ENCODE measurements at places on chromosomes 7 and 10.
A peak's percentile ranks its signal among the peaks of the same experiment; 100 is the strongest.

- no peak for DNase-seq
Observed at GRCh38 chr10:71685554-71686232, 33.9 kb downstream of the C10orf105 start.

DNA sequence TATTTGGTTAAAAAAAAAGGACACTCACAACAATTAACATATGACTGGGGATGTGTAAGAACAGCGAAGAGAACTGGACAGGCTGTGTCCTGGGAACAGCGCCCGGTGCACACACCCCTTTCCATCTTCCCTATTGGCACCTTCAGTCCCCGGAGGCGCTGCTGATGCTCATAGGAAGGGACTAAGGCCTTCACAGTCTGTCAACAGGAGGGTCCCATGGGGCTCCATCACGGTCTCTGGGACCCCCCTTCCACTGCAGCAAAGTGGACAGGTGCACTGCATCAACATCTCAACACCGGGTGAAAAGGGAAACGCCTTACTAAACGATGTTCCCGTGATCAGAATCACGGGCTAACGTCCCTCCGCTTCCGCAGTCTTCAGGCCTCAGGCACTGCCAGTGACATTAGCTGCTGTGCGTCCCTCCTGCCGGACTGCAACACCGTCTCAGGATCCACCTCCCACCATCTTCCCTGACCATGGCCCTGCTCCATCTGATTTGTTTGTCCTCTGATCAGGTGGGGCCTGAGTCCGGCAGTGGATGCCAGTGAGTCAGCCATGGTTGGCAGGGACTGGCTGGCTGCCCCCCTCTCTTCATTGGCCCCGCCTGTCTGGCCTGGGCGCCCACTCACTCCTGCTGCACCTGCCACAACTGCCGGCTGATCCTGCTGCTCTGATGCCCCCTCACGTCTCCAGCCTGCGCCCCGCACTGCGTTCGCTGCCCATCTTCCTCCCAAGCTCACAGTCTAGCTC is 614.7 kb downstream of the DNAJB6 start:
- no peak for DNase-seq

DNA sequence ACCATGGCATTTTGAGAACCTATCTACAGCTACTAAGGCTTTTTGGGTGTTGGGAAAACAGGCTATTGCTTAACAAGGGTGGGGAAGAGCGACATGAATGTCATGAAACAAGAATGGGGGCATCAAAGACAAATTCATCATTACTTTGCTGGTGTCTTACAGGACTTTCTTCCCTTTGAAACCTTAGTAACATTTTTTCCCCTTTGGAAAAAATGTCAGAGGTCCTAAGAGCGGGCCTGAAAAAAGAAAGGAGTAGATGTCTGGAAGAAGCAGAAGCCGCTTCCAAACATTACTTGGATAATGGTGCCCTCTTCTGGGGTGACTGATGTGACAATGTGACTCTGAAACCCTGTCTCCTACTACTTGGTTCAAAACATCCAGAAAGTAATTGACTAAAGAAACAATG is 3.8 kb upstream of the DDX50 start:
- peak; percentile 56 for DNase-seq

DNA sequence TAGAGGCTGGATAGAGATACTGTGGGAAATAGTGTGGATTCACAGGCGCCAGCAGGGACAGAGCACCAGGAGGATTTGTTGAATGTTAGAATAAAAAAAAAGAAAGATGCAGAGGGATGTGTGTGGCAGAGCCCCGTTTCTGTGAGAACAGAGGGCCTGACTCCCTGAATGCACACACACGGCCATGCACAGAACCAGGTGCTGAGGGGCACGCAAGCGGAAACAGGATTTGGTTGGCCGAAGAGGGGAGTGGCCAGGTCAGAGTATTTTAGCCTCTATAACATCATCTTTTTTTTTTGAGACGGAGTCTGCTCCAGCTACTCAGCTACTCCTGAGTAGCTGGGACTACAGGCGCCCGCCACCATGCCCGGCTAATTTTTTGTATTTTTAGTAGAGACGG is 21.9 kb downstream of the IQCE start:
- DNase-seq, result no peak

DNA sequence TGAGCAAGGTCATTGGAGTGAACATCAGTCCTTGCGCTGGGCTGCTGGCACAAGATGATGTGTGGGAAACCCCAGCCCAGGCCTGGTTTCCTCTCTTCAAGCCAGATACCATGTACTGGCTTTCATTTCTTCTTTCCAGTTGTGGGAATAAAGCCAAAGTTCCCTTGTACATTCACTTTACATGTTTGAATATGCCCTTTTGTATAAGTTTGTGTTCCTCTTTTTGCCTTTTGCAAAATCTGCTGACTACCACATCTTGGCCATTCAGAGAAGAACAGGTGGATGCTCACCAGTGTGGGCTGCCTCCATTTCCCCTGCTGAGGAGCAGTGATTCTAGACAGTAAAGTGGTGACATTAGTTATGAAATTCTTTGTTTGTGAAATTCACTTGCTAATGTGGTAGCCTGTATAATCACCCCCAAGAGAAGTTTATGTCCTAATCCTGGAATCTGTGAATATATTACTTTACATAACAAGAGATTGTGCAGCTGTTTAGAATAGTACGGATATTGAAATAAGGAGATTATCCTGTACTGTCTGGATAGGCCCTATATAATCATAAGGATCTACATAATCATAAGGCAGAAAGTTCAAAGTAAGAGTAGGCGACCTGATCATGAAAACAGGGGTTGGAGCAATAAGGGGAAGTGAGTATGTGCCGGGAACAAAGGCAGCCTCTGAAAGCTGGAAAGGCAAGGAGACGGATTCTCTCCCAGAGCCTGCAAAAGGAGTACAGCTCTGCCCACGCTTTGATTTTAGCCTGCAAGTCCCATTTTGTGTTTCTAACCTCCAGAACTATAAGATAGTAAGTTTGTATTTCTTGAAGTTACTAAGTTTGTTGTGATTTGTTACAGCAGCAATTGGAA is 18.8 kb upstream of the AOAH start:
- peak; percentile 25 for DNase-seq

- DNase-seq, result no peak
Observed at GRCh38 chr7:101869026-101869900, 51.8 kb downstream of the CUX1 start.

DNA sequence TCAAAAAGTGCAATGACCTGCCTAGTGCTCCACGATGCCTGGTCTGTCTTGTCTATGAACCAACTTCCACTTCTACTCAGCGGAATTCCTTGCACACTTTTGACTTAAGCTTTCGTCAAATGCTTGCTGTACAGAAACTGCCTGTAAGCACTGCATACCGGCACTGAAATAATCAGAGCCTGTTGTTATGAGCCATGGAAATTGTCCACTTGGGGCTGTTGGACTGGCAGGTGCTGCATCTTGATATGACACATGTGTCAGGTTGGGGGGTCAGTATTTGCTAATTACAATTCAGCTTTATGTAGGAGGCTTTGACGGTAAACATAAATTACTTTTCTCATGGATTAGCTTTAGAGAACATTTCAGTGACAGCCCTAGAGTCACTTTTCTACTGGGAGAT is 32.0 kb upstream of the KLF6 start:
- no peak for DNase-seq

DNA sequence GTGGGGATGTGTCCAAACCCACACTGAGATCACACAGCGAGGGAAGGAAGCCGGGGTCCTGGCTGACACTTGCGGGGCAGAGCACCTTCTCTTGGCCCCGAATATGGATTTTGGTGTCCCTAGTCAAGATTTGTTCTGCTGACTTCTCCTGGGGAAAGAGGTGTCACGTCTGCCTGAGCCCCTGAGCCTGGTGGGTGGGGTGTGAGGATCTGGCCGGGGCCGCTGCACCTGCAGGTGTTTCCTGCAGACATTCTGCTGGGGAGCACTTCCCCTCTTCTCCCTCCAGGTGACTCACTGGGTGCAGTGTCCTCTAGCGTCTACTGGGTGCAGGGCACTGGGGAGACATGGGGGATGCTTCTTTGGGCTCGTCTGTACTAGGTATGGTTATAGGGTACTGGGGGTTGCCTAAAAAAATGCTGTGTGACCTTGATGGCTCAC is 99.2 kb downstream of the GRK5 start:
- DNase-seq, result peak; percentile 81

DNA sequence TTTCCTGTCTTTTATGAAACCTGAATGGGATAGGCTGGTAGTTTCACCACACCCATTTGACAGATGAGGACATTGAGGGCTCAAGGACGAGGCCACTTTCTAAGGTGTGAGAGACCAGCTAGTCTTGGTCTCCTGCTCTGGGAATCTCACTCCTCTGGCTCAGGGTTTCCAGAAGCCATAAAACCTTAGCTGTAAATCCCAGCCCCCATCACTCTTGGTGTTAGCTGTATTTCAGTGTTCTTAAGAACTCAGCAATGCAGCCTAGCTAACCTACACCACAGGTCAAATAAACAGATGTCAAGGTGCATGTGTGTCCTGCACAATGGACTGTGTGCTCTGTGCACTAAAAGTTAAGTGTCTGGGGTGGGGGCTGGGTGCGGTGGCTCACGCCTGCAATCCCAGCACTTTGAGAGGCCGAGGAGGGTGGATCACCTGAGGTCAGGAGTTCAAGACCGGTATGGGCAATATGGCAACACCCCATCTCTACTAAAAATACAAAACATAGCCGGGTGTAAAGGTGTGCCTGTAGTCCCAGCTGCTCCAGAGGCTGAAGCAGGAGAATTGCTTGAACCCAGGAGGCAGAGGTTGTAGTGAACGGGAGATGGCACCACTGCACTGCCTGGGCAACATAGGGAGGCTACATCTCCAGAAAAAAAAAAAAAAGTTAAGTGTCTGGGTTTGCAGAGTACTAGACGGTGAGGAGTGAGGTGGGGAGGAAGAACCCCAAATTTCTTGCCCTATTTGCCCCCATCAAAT is 567 bp upstream of the EPO start:
- DNase-seq, result no peak

GRCh38 chr7:127968547-127968946 is 62.7 kb downstream of the LRRC4 start:
- DNase-seq, result no peak

DNA sequence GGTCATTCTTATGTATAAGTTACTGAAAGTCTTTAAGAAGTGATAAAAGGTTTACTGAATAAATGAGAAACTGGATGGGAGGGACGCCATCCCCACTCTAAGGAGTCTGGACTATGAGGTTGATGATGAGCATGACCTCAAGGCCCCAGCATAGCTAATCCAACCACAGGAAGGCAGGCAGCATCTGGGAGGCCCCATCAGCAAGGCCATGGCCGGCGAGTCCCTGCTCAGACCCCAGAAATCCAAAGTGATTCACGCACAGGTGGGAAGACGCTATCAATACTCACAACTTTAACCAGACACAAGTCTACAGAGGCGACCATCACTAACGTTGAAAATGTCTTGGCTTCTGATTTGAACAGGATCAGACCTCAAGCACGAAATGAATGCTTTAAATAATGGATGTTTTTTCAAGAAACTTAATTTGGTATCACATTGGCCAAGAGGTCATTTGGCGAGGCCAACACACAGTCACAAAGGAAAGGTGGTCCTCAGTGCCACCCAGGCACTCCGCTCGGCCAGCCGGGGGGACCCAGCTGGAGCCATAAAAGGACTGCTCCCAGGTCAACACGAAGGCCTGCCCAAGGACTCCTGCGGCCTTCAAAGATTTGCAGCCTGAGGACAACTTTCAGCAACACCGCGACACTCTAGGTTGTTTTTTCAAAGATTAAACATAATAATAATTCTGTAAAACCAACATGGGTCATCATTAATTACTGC is 228.5 kb downstream of the PTPRN2 start:
- DNase-seq, result no peak

- no peak for DNase-seq
Observed at GRCh38 chr10:110852255-110852896, 19.4 kb upstream of the PDCD4 start.

- no peak for DNase-seq
Observed at GRCh38 chr10:102159051-102159597, 6.9 kb downstream of the NOLC1 start.
